HCEC 1CT (cell line): ENCODE measurements at places on chromosomes 12 and 14.

DNA sequence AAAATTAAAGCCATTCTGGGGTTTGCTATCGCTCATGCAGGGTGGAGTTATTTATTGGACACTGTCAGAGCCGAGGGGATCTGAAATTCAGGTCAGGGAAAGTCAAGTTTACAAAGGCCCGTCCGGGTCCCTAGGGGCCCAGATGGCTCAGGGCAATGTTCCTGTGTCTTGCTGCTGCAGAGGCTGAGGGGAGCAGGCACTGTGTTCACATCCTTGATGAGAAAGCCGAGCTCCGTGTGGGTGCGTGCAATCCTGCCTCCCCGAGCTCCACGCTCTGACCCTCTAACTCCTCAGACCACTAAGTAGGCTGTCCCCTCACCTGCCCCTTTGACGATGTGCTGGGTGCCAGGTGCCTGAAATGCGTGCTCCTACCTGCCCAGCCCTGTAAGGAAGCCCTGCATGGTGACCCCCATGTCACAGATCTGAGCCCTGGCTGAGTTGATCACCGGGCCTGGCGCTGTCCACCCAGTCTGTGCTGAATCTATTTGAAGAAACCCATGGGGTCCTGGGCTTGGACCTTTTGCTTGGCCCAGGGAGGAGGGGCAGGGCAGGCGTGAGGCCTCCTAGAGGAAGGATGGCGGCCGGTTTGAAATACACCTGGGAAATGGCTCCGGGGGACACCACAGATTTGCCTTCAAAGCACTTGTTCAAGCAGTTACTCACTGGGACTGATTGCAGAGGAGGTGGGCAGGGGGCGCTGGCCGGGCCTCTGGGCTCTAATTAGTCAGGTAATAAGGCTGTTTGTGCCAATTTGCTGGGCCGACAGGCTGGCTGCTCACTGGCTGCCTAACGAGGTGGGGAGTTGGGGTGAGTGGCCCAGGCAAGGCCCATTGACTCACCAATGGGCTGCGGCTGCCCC, 204.3 kb downstream of the KIF26A start:
- DNase-seq, result no peak

- DNase-seq, result no peak
These were observed 71.4 kb upstream of the SRSF5 start for GRCh38 chr14:69695322-69696203.

DNA sequence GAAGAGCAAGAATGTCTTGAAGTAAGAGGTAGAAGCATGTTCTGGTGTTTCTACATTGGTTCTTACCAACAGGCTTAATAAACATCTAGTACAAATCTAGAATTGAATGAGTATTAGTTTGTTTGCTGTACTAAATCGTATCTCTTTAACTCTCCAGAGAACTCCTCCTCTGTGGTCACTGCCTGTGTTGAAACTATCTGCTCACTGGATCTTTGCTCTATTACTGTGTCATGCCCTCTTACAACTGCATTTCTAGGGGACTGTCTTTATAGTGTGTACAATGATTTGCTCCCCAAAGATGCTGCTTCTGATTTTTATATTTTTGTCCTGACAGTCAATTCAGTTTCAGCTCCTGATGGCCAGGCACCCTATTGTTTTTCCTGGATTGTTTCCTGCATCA, 50.1 kb upstream of the E2F7 start:
- DNase-seq, result peak; percentile 57

DNA sequence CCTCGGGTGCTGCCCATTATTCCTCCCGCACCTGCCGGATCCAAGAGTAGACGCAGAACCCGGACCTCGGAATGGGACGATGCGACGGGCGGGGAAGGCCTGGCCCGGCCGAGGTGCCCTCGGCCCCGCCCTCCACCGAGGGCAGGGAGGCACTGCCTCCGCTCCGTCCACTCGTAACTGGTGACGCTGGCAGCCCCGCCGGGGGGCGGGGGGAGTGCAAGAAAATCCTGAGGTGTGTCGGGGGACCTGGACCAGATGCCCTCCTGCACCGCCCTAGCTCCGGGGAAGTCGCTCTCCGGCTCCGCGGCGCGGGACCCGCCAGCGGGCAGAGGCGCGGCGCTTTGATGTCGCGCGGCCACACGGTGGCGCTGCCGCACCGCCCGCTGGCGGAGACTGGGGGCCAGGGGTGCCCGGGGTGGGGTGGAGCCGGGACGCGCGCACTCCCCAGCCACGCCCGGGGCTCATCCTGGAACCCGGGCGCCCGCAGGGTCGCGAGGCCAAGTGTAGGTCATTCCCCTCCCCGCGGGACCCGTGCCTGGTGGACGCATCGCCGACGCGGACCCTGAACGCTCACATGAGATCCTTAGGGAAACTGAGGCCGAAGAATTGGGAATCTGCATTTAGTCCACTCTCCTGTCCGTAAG, 202.8 kb downstream of the TTC8 start:
- DNase-seq, result peak; percentile 27

DNA sequence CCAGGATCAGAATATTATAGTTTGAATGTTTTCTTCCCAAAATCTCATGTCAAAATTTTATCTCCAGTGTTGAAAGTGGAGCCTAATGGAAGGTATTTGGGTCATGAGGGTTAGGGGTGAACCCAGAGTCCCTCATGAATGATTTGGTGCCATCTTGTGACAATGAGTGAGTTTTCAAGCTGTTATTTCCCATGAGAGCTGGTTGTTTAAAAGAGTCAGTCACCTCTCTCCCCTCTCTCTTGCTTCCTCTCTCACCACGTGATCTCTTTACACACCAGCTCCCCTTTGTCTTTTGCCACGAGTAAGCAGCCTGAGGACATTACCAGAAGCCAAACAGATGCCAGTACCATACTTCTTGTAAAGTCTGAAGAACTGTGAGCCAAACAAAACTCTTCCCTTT, 561.6 kb downstream of the RERGL start:
- no peak for DNase-seq

GRCh38 chr12:65860600-65860999, 36.3 kb downstream of the HMGA2 start:
- no peak for DNase-seq

DNA sequence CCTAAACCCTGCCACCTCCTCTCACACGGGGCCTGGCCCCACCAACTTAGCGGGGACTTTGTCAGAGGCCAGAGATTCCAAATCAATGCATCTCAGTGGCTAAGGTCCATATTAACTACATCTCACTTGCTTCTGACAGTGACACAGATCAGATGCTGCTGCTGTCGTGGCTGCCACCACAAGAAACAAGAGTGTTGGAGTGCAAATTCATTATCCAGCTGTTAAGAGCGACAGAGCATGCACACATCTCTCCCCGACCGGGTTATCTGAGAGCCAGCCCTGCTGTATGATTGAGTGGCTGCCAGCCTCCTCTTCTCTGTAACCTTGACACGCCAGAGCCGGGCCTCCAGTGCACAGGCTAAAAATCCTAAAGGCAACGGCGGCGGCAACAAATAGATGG, 40.2 kb downstream of the SPRING1 start:
- no peak for DNase-seq

GRCh38 chr12:45379261-45379660, 163.4 kb downstream of the ANO6 start:
- no peak for DNase-seq

DNA sequence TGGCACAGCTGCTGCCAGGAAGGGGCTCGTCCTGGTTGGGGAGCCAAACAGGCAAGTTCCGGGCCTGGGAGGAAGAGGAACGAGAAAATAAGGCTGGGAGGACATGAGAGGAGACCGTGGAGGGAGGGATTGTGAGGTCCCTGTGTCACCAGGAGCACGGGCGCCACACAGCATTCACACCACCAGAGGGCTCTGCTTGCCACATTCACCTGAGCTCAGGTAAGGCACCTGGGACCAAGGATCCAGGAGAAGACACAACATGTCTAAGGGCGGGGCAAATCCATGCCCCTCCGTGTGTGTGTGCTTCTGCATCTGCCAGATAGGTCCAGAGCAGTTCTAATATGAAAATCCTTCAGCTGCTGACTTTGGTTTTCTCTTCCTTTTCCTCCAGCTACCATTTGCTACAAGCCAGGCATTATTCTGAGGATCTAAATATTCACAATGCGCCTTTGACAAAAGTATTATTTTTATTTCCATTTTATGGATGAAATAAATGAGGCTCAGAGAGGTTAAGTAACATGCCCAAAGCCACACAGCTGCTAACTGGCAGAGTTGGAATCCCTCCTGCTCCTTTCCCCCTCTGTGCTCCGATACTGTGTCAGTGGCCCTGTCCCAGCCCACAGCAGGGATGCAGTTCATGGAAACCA, 14.6 kb downstream of the RAPGEF3 start:
- DNase-seq, result no peak

DNA sequence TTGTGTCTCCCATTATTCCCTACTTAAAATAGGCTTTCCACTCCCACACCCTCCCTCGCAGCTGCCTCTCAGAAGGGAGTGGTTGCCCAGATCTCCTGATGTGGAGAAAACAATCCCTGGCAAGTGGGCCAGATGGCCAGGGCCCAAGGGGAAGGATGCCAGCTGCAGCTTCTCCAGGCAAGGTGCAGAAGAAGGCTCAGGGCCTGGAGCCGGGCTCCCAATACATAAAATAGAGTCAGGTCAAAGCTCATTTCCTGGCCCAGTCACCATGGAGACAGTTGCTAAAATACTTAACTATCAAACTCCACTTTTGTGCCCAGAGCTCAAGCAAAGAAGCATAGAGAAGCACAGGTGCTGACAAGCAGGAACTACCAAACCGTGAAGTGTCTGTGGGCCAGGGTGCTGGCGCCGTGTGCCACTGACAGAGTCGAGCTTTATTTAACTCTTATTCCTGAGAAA, 45.7 kb upstream of the ITPR2 start:
- DNase-seq, result no peak

GRCh38 chr14:76194327-76194726, 42.6 kb downstream of the GPATCH2L start:
- DNase-seq, result no peak

- no peak for DNase-seq
These were observed 153.5 kb downstream of the RBM19 start for GRCh38 chr12:113812411-113813228.

GRCh38 chr14:102094101-102094500, 7.3 kb upstream of the HSP90AA1 start:
- no peak for DNase-seq

DNA sequence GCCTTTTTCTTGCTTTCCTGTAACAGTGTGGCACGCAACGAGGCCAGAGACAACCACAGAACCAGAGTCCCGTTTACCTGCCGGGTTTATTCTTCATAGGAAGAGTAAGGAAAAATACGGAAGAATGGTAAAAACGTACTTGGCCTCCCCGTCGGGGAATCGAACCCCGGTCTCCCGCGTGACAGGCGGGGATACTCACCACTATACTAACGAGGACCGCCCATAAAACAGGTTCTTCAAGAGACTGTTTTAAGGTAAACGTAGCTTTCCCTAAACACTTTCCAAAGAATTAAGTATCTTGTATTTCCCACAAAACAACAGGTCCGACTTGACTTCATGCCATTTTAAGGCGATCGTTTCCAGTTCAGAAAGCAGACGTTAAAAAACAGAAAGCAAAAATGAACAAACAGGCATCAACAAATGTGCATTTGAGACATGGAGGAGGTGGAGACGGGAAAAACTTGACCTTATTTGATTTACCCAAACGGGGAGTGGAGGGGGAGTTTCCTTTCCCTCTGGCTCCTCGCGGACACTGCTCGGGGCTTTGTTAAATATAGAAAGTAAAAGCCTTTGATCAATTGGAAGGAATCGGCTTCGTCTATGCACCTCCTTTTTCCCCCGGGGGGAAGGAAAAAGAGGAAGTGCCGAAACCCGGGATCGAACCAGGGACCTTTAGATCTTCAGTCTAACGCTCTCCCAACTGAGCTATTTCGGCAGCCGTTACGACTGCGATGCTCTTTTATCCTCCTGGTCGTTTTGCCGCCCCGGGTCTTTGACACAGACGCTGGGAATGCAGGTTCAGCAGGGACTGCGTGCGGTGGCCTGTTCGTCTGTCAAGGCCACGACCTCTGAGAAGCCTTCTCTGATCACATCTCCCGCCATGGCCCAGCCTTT, 13.0 kb upstream of the UBC start:
- peak; percentile 82 for DNase-seq

DNA sequence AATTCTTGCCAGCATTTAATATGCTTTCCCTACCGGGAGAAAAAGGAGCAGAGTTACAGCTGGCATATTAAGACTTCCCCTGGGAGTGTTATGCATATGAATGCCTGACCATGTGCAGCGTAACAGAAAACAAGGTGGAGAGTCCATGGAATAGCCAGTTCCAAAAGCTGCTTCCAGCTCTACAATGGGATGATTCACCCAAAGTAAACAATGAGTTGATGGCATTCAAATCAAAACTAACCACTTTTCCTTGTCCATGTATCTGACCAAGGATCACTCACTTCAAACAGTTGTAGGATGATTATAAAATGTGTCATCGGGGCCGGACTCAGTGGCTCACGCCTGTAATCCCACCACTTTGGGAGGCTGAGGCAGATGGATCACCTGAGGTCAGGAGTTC, 48.1 kb upstream of the BICDL1 start:
- DNase-seq, result peak; percentile 83

DNA sequence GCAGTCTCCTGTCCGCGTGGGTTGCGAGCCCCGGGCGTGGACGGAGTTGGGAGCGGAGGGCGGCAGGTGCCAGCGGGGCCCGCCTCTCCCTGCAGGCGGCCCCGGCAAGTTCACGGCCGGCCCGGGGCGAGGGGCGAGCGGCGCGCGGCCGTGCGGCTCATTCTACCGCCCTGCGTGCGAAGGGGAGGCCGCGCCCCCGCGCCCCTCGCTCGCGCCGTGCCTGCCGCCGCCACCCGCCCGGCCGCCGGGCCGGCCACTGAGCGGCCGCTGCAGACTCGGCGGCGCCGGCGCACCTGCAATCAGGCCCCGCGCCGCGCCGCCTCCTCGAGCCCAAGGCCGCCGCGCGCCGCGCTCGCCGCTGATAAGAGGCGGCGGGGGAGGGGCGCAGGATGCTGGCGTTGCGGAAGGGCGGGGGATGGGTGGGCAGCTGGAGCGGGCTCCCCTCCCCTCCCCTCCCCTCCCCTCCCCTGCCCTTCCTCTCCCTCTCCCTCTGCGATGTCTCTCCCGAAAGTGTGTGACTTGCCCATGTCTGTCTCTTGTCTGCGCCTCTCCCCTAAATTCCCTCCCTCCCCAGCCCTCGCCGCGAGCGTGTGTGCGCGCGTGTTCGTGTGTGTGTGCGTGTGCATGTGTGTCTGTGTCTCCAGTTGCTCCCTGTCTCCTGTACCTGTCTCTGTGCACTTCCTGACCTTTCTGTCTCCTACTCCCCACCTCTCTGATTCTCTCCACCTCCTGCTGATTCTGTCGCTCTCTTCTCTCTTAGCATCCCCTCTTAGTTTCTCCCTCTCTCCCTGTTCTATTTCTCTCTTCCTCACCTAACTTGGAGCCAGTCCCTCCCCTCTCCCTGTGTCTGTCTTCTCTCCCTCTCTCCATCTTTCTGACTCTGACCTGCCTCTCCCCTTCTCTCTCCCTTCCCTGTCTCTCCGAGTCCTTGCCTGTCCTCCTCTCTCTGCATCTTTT, 768.1 kb upstream of the TBX3 start:
- no peak for DNase-seq
